ENCODE measurements at places on chromosomes 1 and 21. TPM values are rescaled to one million over a fixed set of nuclear protein-coding genes. Genes with fewer than 3 reads are reported as not detected.
A peak's percentile ranks its signal among the peaks of the same experiment; 100 is the strongest.

GRCh38 chr21:17264182-17264581, 248.7 kb upstream of the CXADR start:
- no peak for DNase-seq

GRCh38 chr1:2911421-2912178, 109.7 kb upstream of the ACTRT2 start:
- DNase-seq = no peak

FCN3 gene
- 0.14 TPM for total RNA-seq

FLG2 gene
- not detected for total RNA-seq

GRCh38 chr21:21064353-21064752, 66.1 kb downstream of the NCAM2 start:
- no peak for DNase-seq

DNA sequence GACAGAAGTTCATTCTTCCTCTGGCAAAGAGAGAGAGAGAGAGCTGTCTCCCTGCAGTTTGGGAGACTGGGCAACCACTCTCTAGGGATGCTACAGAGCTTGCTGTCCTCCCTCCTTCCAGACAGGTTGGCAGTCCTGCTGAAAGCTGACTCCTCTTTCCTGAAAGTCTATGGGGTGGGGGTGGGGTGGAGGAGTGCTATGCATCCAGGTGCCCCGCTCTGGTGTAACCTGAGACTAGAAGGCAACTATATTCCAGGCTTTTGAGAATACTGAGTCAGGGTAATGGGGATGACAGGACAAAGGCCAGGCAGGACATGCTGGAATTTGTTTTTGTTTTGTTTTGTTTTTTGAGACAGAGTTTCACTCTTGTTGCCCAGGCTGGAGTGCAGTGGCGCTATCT, 55.4 kb downstream of the OPTC start:
- DNase-seq = no peak

PPM1J gene
- total RNA-seq = 2.1 TPM

ANXA9 gene
- total RNA-seq = 1.3 TPM

GRCh38 chr1:154689083-154689482, 81.1 kb upstream of the ADAR start:
- no peak for DNase-seq

GRCh38 chr1:152089014-152089674, at the start of gene TCHHL1:
Gene TCHHL1, minus strand, starts transcription at chr1:152089064. Its CDS starts 921 bp downstream, at chr1:152088143.
- DNase-seq = no peak

CFHR5 gene
- total RNA-seq = not detected

LRRC7 gene
- total RNA-seq = 0.04 TPM

FMO1 gene
- total RNA-seq = not detected

EPHB2 gene
- 143 TPM for total RNA-seq

DNA sequence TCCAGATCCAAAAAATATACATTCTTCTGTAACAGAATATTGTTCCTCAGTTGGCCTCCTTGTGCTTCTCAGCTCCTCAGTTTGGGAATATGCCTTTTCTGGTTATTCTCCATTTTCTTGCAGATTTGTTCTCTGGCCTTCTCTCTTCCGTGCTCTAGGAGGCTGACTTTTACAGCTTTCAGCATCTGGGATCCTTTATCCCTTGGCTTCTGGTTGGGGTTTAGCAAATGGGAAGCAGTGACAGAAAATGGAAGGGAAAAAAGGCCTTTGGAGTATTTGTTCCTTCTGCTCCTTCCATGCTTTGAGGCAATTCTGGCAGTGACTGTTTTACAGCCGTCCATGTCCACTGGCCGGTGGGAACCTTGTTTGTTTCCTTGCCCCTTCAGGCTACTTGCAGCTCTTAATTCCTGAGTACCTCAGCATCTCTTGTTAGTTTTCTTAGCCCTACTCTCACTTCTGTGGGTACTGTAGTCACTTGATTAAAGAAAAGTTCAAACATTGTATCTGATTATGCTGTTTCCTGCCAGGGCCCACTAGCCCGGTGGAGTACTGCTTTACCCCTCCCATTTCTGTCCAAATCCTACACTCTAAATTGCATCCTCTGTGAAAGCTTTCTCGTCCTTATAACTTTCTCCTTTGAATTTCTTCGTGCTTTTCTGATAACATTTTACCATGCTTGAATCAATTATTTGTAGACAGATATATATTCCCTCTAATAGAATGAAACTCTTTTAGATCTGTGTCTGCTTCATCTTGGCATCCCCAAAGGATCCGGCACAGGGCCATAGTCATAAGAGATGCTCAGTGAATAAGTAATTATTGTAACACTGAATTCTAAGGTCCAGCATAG, 118.2 kb downstream of the OSBPL9 start:
- DNase-seq = no peak

DNA sequence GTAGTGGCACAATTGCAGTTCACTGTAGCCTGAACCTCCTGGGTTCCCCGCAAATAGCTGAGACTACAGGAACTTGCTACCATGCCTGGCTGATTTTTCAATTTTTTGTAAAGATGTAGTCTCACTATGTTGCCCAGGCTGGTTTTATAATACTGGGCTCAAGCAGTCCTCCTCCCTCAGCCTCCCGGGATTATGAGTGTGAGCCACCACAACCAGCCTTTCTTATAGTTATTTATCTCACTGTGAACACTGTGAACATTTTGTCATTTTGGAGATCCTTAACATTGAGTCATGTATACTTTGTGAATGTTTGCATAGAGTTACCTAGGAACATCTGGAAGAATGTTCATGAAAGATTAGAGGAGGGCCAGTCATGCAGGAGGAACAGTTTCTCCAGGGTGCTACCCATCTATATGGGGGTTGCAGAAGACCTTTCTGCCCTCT, 127.1 kb upstream of the CACYBP start:
- DNase-seq = peak; percentile 32

- DNase-seq = no peak
Measured at GRCh38 chr1:61447106-61447967, 277.6 kb downstream of the TM2D1 start.

TFAP2E gene
- total RNA-seq = 0.67 TPM

S100A4 gene
- 2.7 TPM for total RNA-seq

DNA sequence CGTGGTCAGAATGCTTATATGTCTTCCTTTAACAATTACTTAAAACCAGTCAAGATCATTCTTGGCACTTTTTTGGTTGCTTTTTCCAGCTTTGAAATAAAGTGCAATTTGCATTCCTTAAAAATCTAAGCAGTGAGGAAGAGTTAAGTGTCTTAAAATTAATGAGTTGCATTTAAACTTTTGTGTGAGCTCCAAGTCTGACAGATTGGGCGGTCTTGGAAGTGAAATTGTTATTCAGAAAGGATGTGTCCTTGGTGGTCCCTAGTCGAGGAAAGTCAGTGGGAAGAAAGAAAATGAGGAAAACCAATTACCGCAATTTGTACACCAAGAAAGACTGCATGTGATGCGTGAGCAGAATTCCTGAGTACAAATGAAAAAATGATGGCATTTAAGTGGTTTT, 132.5 kb downstream of the HHIPL2 start:
- DNase-seq = no peak

SYT11 gene
- total RNA-seq = 23.4 TPM

GRCh38 chr1:165852871-165853270, 25.5 kb downstream of the UCK2 start:
- no peak for DNase-seq

DNA sequence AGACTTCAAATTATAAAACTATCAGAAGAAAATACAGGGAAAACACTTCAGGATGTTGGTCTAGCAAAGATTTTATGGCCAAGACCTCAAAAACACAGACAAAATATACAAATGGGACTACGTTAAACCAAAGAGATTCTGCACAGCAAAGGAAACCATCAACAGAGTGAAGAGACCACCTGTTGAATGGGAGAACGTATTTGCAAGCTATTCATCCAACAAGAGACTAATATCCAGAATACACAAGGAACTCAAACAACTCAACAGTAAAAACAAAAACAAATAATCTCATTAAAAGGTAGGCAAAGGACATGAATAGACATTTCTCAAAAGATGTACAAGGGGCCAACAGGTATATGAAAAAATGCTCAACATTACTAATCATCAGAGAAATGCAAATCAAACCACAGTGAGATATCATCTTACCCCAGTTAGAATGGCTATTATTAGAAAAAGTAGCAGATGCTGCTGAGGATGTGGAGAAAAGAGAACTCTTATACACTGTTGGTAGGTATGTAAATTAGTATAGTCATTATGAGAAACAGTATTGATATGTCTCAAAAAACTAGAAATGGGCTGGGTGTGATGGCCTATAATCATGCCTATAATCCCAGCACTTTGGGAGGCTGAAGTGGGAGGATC, 112.6 kb downstream of the LRIG2 start:
- DNase-seq = no peak

- peak; percentile 51 for DNase-seq
Measured at GRCh38 chr1:49163031-49163430, 386.3 kb upstream of the BEND5 start.

GRCh38 chr1:219049501-219049900, 124.2 kb upstream of the LYPLAL1 start:
- DNase-seq = no peak

OR2L3 gene
- total RNA-seq = not detected
